ENCODE measurements at places on chromosomes 2 and 18. TPM values are rescaled to one million over a fixed set of nuclear protein-coding genes. Genes with fewer than 3 reads are reported as not detected.

GRCh38 chr2:205858881-205859441, 176.7 kb downstream of the NRP2 start:
- no peak for DNase-seq

DNA sequence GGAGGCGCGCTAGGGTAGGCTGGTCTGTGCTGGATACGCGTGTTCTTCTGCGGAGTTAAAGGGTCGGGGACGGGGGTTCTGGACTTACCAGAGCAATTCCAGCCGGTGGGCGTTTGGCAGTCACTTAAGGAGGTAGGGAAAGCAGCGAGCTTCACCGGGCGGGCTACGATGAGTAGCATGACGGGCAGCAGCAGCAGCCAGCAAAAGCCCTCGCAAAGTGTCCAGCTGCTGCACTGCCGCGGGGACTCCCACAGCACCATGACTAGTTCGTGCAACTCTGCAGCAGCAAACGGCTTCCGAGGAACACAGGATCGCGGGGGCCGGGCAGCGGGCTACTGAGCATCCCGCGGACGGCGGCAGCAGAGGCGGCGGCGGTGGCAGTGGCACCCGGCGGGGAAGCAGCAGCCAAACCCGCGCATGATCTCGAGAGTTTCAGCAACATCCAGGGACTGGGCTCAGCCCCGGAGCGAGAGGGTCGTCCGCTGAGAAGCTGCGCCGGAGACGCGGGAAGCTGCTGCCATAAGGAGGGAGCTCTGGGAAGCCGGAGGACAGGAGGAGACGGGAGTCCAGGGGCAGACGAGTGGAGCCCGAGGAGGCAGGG, 368 bp downstream of the TMEFF2 start:
- peak; percentile 38 for DNase-seq

DNA sequence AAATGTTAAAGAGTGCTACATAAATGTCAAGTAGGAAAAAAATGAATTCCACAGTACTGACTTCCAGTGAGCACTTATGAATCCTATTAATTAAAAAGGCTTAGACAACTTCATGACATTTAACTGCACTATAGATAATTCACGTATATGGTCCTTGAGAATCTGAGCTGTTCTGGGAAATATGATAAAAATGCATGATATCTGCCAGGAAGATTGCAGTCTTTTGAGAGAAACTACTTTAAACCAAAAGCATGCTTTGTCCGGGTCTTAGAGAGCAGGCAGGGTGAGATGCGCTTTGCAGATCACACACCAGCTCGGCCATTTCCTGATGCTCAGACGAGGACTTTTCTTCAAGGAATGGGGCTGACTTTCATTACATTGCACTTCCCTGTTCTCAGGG, 42.6 kb downstream of the CMPK2 start:
- no peak for DNase-seq

DNA sequence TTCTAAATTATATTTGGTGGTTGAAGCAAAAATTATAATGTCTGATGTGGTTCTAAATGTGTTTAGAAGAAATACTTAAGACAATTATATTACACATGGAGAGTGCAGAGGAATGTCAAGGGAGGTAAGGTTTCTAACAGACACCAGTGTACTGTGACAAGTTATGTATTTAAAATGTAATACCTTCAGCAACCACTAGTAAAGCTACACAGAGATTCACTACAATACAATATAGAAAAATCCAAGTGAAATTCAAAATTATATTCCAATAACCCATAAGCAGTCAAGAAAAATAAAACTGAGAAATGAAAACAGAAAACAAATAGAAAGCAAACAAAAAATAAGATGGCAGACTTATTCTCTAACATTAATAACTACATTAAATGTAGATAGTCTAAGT, 249.5 kb upstream of the KLHL14 start:
- DNase-seq, result no peak

- no peak for DNase-seq
These were observed 20.9 kb downstream of the OXER1 start for GRCh38 chr2:42742740-42743658.

DNA sequence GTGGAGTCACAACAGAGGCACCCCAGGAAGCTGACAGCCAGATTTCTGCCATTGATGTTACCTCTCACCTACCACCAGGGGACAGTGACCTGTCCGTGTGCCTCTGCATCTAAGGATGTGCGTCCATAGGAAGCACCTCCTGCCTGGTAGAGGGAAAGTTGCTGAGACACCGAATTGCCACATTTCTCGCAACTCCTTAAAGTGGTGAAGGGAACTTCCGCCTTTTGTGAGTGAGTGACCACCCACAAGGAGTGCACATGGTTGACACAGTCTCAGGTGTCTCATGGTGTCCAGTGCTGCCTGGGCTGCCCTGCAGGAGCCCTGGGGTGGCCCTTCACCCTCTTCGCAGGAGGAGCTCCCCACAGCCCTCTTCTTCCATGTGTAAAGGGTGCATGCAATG, 201.8 kb downstream of the GBX2 start:
- DNase-seq, result no peak

GRCh38 chr18:51997129-51997528, 342.9 kb upstream of the DCC start:
- no peak for DNase-seq

DNA sequence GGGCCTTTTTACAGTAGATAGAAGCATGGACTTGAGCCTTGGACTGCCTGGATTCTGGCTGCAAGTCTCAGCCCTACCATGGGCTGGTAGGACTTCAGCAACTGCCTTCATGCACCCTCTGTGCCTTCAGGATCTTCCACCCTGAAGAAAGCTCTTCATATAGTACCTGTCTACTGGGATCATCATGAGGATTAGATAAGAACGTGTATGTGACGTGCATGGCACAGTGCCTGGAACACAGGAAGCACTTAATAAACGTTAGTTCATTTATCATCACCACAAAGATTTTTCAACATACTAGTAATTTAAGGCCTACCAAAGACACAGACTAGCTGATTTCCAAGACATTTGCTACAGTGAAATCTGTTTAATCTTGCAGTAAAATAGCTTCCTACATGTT, 53.2 kb upstream of the ITM2C start:
- DNase-seq, result no peak

DNA sequence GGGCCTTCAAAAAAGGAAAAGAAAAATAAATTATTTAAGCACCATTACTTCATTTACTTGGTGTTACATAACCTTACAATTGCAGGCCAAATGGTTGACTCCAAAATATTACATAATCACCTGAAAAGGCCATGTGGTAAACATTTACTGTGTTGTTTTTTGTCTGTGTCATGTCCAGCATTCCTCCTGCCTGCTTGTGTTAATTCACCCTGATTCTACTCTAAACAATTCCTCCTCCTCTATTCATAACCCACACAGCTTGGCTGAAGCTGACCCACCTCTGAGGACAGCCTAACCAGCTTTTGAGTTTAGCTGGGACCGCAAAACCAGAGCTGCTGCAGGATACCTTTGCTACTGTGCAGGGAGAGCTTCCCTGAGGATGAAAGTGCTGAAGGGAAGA, 35.4 kb downstream of the TMX3 start:
- no peak for DNase-seq

Gene ERCC3
- total RNA-seq, result 46.1 TPM

Gene CYP27C1
- not detected for total RNA-seq

Gene OR6B2
- total RNA-seq, result not detected

Gene C2orf66
- total RNA-seq, result not detected

Gene ABCG8
- not detected for total RNA-seq

Gene DLGAP1
- 1.0 TPM for total RNA-seq
